ENCODE measurements at places on chromosomes 16 and 17.

DNA sequence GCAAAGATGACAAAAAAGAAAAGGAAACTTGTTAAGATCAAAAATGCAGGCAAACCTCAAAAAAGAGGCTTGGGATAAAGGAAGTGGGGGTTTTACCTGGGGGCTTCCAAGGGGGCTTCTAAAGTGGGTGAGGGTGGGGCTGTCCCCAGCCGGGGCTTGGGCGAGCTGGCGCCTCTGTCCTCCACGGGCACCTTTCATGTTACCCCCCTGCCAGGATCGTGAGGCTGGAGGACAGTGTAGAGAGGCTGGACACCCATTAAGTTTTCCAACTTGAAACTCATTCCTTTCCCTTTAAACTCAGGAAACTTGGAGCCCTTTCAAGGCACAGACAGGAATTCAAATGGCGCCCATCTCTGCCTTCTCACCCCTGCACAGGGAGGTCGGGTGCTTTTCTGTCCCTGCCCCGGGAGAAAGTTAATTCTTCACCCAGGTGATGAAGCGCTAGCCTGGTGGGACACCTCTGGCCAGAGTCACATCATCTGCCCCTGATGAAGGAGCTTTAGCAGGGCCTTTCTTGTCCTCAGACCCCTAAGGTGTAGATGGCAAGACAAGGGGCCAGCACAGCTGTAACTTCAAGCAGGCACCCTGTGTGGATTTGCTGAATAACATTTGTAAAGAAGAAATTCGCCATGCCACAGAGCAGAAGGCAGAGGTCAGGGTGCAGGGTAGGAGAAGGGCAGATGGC, 87.3 kb downstream of the C16orf78 start:
- DNase-seq, result no peak

DNA sequence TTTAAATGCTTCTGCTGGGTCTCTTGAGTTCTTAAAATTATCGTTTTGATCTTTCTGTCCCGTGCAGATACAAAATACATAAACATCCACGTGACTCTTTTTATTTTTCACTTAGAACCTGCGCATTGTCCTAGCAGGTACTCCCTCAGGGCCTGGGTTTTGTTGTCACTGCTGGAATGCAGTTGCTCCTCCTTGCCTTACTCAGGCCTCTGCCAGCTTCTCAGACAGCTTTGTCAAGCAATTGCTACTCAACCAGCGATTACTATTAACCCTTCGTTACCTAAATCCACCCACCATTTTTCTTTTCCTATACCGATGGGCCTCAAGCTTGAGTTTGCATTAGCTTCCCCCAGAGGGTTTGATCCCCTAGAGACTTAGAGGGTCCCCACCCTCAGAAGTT, 405.9 kb upstream of the RBFOX1 start:
- no peak for DNase-seq

GRCh38 chr17:82048571-82048971, 3.0 kb downstream of the RFNG start:
- no peak for DNase-seq

DNA sequence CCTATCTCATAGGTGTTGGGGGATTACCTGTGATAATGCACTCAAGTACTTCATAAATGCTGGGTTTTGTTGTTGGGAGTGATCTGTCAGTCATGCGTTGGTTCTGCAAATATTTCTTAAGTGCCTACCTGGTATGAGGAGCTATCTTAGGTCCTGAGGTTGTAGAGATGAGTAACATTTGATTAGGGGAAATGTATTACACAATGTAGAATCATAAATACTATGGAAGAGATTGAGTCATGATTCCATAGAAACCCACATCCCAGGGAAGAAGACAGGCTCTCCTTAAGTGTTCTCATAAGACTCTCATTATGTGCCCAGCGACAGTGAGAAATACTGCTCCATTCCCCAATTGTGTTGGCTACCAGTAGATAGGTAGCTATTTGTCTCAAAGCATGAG, 240.1 kb downstream of the FTO start:
- DNase-seq, result no peak

DNA sequence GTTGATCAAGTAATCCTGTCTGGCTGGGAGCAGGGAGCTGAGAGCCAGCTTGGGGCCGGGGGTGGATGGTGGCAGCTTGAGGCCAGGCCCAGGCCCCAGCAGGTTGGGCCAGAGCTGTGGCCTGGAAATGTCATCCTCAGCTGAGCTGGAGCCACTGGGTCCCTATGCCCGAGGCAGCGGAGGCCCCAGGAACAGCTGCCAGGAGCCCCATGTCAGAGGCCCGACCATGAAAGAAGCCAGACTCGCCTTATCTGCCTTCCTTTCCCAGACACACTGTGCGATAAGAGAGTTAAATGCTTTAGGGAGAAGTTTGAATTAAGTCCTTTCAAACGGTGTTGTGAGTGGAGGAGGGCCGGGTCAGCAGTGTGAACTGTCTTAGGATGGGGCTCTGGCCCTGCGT, 3.5 kb downstream of the SMTNL2 start:
- DNase-seq, result no peak

GRCh38 chr16:83681381-83681956, 126.3 kb upstream of the HSBP1 start:
- DNase-seq, result no peak

DNA sequence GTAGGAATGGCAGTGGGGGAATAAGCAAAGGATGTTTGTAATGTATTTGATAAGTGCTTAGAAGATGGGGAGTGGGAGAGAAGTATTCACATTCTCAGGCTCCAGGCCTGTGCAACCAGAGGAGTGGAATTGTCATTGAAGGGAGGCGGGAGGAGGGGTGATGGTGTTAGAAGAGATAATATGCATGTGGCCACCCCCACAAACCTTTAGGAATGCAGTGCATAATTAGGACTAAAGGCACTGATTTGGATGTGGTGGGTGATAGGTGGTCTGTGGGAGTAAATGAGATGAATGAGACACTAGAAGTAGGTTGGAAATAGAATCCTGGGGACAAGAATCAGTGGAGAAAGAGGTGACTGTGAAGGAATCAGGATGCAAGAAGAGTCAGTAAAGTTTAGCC, 27.1 kb downstream of the UTP18 start:
- no peak for DNase-seq

GRCh38 chr17:82490512-82491195, 28.9 kb upstream of the FOXK2 start:
- no peak for DNase-seq

DNA sequence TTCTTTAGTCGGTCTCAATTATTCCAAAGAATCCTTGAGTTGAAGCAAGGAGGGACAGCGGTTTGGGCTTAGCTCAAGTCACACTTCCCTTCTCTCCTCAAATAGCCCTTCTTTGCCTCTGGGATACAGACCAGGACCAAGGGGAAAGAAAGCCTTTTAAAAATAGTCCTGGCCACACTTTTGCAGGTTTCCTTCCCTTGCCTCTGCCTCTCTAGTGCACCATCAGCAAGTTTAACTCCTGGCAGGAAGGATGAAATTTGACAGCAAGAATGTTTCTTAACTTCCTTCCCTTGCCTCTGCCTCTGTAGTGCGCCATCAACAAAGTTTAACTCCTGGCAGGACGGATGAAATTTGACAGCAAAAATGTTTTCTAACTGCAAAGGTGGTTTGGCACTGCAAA, 7.2 kb upstream of the G6PC1 start:
- DNase-seq, result no peak

- DNase-seq, result no peak
Measured at GRCh38 chr17:77749989-77750388, 208.5 kb upstream of the TNRC6C start.

GRCh38 chr17:45146890-45147580, 1.2 kb upstream of the HEXIM1 start:
- DNase-seq, result peak; percentile 94

- no peak for DNase-seq
Measured at GRCh38 chr17:42424991-42425610, 2.0 kb upstream of the CAVIN1 start.

DNA sequence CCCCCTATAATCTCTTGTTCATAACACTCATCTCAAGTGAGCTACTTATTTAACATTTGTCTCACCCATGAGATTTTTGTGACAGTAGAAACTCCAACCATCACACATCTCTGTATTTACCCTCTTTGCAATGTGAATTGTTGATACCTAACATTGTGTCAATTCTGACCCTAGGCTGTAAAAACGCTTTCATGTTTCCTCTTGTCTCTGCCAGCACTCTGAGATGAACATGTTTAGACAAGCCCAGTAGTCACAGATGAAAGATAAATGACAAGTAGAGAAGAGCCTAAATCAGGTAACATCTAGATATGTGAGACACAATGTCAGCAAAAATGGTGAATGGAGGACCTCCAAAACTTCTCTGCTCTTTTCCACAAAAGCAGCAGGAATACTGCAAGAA, 1254.5 kb upstream of the GOT2 start:
- DNase-seq, result no peak

GRCh38 chr16:8594149-8594666, 3.9 kb upstream of the TMEM114 start:
- no peak for DNase-seq

DNA sequence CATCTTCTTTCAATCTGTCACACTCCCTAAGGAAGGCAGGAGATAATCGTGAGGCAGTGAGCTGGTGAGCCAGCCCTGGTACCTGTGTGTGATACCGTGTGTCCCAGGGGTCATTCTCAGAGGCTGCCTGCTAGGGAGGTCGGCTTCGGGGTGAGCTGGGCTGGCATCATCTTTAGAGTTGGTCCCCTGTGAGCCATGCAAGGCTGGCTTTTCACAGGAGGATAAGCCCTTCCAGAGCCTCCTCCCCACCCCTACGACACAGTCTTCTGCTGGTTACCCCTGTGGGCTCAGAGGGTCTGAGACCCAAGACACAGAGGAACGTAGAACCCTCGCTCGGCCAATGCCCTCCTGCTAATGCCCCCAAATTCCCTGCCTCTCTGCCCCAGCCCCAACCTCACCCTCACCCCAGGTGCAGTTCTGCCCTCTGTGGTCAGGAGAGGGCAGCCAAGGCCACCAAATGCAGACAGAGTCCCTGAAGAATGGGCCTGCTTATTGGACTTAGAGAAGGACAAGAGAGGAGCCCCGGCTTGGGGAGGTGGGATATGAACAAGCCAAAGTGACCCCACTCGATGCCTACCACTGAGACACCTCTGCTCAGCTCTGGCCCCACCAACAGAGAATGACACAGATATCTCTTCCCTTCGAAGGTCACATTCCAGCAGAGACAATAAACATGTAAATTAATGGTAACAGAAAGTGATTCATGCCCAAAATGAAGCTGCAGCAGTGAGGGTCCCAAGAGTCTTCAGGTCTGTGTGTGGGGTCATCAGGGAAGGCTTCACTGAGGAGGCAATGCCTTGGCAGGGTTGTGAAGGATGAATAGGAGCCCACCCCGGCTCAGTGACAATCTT, 80.8 kb upstream of the CCL1 start:
- DNase-seq, result no peak

GRCh38 chr16:73670836-73671820, 623.2 kb upstream of the ZFHX3 start:
- no peak for DNase-seq

DNA sequence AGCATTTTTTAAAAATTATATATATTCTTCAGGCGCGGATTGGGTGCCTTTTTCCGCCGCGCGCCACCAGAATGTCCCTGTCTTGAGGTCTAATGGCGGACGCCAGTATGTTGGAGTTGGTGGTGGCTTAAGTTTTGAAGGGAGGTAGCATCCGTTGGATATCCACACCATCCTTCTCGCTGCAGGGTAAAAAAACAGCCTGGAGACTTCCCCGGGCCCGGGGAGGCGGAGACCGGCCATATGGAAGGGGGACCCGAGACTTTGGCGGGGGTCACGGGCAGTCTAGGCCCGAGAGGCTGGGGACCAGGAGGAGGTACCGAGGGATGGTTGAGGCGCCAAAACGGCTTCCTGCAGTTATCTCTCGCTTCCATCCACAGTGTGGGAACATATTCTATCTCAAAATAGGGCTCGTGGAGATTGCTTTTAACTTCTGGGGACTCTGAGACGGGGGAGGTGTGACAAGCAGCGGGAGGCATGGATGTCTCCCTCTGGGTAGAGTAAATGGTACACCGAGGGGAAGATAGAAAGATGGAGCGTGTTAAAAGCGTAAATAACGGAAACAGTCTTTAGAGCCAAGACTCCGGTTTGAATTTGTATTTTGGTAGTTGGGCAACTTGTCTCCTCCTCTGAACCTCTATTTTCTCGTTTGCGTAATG, at the start of gene SF3B3:
TSS of gene SF3B3 (plus strand) at position 74 of the 656 bp plus-strand sequence. CDS start 2,841 bp downstream, outside the sequence.
- peak; percentile 81 for DNase-seq

GRCh38 chr17:76538941-76539570, 788 bp upstream of the PRCD start:
- no peak for DNase-seq

DNA sequence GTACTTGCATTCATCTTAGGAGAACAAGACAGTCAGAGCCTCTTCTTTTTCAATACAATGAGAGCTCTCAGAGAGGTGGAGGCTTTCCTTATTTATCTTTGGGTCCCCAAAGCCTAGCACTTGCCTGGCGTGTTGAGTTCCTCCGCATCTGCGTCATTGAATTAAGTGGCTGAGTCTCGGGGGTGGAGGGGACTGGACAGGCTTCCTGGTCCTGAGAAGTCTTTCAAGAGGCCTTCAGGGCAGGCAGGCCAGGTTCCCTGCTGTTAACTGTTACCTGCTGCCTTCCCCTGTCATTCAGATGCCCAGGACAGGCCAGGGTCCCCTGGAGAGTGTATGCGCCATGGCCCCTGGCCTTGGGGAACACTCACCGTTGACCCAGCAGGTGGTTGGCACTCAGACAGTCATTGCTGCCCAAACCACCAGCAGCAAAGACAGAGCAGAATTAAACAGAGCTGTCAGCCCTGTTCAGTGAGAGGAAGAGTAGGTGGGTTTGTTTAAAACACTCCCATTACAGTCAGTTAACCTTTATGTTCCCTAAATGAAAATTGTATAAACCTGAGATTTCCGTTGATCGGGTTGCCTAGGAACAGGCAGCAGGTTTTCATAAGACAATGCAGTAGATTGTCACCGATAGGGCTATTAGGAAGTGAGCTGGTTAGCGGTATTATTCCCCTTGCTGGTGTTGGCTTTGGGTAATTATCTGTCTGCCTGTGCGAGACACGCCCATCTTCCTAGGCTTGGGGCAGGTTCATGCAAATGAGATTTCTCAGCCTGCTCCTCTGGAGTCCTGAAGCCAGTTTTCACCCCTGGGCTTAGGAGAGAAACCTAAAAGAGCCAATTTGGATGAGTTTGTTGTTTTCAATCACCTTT, 132.7 kb downstream of the CCDC182 start:
- DNase-seq, result peak; percentile 91

DNA sequence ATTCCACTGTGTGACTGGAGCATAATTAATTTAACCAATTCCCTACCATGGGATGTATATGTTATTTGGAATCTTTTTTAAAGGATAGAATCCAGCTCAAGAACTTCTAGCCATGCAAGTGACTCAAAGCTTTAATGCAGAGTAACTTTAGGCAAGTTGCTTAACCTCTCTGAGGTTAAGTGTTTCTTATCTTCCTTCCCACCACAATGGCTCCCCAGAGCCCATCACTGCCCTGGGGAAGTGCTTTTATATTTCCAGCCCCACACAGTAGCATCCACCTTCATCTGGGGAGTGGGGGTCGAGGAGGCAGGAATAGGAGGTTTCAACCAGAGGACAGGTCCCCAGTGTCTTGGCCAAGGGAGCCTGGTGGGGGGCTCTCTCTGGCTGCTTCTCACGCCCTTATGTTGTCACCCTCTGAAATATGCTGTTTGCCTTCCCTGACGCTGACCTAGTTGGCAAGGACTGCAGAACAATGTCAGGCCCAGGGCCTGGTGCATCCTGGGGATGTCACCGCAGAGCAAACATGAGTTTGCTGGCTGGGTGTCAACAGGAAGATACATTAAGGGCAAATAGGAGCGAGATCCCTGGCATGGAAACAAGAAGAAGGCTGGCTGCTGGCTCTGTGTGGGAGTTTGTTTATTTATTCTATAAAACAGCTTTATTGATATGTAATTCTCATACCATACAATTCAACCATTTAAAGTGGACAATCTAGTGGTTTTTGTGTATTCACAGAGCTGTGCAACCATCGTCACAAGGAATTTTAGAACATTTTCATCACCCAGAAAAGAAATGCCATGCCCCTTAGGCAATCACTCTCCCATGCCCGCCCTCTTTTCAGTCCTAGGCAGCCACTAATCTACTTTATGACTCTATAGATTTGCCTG, 46.6 kb upstream of the WSB1 start:
- DNase-seq, result no peak
